Stimulated activated CD4-positive, alpha-beta T cell treated with anti-CD3 and anti-CD28 coated beads, Interleukin-1b, Interleukin-23, amount 100 ng/mL, for 4 hours (primary cell): ENCODE measurements at places on chromosomes 1 and 21.

GRCh38 chr1:93330617-93331016, 15.1 kb upstream of the DR1 start:
- no peak for DNase-seq

DNA sequence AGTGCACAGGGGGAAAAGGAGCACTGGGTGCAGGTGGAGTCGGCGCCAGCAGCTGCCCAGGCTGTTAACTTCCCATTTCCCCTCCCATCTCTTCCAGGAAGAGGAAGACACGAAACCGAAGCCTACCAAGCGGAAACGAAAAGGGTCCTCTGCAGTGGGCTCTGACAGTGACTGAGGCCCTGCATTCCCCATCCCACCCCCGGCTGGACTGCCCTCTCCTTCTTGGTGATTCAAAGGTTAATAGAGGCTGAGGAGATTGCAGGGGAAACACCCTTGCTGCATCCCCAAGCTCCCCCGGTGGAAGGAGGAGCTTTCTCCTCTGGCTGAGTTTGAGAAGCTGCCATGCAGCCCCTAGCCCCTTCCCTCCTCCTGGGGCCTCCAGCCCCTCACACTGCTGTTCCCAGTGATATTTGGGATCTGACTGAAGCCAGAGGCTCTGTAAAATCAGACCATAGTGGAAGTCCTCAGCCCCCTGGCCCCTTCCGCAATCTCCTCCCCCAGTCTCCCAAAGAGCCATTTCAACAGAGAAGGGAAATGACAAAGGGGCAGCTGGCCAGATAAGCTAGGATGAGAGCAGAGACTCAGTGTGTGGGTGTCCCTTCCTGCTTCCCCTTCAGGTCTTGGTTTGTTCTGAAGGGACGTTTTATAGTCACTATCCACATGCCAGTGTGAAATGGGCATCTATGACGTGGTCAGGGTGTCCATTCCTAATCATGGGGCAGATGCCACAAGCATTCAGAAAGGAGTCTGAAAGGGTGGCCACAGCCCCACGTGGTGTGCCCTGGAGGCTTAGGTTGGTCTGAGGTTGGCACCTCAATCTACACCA, 1.9 kb upstream of the SLC27A3 start:
- DNase-seq: no peak

- no peak for DNase-seq
These were observed 73.9 kb downstream of the NENF start for GRCh38 chr1:212506666-212507065.

DNA sequence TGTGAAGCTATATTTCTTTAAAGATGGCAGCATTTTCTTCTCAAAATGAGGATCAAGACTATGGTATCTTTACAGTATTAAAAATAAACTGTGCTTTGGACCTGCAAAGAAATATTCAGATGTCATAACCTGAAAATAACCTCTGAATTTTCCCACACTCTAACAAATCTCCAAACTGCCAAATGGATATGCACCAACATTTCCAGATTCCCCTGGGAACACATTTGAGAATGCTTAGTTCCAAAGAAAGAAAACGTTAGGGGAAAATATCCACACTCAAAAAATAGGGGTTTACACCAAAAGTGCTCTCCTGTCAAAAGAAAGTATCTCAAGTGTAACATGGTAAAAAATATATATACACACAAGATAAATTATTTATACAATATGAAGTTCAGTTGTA, 69.1 kb upstream of the ARHGAP29 start:
- DNase-seq: no peak

DNA sequence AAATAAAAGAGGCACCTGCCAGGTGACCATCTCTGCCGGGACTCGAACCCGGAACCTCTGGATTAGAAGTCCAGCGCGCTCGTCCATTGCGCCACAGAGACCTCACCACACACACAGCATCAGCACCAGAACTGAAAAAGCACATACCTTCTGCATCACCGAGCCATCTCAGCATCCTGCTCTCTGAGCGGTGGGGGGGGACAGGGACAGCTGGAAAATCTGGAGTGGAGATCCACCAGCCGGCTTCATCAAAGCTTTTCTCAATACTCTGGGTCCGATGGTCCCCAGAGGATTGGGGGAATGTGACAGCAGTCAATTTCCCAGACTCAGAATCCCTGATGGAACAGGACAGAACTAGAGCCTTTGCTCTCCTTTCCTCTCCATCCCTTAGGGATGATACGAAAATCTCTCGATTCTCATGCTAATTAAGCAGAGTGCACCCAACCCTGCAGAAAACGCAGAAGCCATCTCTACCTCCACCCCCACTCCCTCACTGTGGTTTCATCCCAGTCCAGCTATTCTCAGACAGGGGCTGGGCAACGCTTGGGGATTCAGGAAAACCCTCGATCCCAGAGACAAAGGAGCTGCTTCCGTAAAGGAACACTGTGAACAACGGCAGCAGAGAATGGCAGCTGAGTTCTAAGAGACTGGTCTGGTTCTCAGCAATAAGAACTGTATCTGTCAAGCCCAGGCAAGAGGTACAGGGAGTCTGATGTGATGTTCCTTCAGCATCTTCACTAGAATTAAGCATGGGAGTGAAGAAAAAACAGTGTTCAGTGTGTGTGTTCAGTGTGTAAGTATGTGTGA, 29.6 kb upstream of the CADM3 start:
- DNase-seq: no peak

DNA sequence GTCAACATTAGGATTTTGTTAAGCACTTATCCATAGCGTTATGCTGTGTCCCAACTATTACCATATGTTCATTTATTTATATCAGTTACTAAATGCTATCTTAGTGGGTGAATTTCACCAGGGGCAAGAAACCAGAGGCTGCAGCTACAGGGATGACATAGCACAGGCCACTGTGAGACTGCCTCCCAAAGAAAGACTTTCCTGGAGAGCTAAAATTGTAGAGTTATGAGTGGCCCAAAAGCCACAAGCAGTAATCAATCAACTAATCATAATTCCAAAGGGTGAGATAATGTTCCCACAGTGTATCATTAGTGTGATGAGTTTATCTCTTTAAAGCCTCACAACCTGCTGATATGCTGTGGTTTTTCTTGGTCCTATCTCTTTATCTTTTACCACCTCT, 3.8 kb upstream of the TGFB2 start:
- no peak for DNase-seq

DNA sequence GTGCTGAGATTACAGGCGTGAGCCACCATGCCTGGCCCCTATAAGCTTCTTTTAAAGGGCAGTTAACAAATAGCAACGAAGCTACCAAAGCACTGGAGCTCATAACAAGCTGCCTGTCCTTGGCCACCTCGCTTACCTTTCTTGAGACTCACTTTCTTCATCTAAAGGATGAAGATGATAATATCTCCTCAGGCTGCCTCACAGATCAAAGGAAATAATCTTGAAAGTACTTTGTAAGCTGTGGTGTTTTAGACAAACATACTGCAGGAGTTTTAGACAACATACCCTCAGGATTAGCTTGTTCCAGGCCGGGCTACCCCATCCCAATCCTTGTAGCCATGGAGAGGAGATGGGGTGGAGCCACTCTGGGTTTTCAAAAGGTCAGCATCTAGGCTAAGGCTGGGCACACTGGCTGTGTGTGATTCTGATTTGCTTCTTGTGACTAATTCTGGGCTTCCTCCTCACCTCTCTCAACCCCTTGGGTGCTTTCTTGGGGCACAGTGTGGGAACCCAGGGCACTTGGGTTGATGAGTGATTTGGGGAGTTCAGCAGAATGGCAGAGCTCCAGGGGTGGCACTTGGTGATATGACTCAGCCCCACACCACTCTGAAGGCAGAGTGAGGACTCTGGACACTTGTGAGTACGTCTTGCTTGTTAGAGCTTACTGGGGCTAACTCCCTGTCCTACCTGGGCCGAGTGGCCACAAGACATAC, 5.2 kb downstream of the GPR25 start:
- no peak for DNase-seq

- DNase-seq: no peak
These were observed 87.5 kb downstream of the FGGY start for GRCh38 chr1:59384443-59384842.

GRCh38 chr1:155904261-155904660, 6.9 kb downstream of the RIT1 start:
- no peak for DNase-seq

GRCh38 chr21:26826801-26827200, 18.4 kb downstream of the ADAMTS1 start:
- DNase-seq: no peak

DNA sequence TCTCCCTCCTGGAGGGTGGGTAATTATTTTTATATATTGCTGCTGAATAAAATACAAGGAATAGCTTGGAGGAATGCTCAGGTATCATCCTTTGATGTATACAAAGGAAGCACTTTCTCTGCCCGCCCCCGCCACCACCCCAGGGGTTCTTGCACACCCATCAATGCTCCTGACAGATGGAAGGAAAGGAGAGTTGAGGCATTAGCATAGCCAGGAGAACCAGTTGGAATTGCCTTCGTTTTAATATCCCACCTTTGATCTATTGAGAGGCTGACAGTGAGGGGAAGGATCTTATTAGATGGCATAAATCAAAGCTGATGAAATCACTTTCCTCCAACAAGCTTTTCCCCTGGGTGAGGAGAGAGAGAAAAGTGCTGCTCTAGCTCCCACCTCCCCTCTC, 71.1 kb downstream of the LGR6 start:
- no peak for DNase-seq

- peak; percentile 3 for DNase-seq
These were observed 77.6 kb upstream of the CHRM3 start for GRCh38 chr1:239308701-239309333.
